ENCODE measurements at places on chromosomes 11 and 22. TPM values are rescaled to one million over a fixed set of nuclear protein-coding genes. Genes with fewer than 3 reads are reported as not detected.
A peak's percentile ranks its signal among the peaks of the same experiment; 100 is the strongest.

Gene PDE2A
- 54.2 TPM for total RNA-seq

Gene DEPDC7
- 2.6 TPM for total RNA-seq

Gene PNPLA2
- 79.4 TPM for total RNA-seq

Gene PLEKHA7
- 8.6 TPM for total RNA-seq

Gene OR4C12
- not detected for total RNA-seq

Gene GAL
- not detected for total RNA-seq

Gene MFRP
- not detected for total RNA-seq

Gene TMEM135
- total RNA-seq, result 19.1 TPM

Gene CEP164
- total RNA-seq, result 26.3 TPM

Gene PARVG
- 18.2 TPM for total RNA-seq

DNA sequence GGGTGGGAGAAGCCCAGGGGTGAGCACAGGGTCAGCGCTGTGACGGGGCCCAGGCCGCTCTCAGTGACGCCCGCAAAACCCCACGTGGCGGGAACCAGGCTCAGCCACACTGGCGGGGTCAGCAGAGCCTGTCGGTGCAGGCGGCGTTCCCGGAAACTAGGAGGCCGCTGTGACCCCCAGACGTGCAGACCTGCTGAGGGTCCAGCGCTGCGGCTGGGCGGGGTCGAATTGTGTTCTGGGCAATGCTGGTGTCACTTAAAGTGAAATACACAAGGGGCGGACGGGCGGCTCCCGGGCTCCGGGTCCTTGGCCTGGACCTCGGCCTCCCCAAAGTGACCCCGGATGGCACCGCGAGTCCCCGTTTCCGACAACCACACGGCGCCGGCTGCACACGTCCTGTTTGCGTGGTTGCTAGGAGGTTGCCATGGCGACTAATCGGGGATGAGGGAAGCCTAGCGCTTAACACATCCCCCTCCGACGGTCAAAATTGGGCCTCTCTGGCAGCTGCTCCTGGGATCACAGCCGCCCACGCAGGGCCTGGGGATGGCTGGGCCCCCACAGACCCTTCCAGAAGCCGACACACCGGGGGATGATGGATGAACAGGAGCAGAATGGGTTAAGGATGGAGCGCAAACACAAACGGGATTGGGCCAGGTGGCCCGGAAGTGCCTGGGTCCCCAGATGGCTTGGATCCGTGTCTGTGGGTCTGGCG lies 81.7 kb upstream of the PRR5 start:
- peaks cover 44% of the 10 kb centered on the region for H3K27me3 ChIP-seq
- peak; percentile 66 for ATAC-seq
- H3K4me1 ChIP-seq, result peaks cover 12% of the 10 kb centered on the region

DNA sequence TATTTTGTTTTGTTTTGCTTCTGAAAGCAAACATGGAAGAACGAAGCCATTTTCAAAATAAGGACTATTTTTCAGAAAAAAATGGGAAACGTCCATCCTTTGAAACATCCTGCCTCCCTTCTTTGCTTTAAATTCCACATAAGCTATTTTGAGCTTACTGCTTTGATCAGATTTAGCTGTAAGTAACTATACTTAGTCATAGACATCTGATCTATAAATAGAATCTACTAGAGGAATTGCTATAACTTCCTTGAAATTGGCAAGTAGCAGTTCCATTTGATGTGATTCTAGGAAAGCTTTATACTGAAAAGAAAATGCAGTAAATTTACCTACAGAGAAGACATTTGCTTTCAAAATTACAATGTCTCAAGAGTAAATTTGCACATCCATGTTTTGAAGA lies 305.8 kb downstream of the TTC28 start:
- ATAC-seq, result no peak
- peaks cover 5% of the 10 kb centered on the region for H3K4me1 ChIP-seq
- H3K36me3 ChIP-seq, result no peaks in the 10 kb centered on the region
- H3K27ac ChIP-seq, result no peak overlapping the region
- H3K4me3 ChIP-seq, result no peak overlapping the region

DNA sequence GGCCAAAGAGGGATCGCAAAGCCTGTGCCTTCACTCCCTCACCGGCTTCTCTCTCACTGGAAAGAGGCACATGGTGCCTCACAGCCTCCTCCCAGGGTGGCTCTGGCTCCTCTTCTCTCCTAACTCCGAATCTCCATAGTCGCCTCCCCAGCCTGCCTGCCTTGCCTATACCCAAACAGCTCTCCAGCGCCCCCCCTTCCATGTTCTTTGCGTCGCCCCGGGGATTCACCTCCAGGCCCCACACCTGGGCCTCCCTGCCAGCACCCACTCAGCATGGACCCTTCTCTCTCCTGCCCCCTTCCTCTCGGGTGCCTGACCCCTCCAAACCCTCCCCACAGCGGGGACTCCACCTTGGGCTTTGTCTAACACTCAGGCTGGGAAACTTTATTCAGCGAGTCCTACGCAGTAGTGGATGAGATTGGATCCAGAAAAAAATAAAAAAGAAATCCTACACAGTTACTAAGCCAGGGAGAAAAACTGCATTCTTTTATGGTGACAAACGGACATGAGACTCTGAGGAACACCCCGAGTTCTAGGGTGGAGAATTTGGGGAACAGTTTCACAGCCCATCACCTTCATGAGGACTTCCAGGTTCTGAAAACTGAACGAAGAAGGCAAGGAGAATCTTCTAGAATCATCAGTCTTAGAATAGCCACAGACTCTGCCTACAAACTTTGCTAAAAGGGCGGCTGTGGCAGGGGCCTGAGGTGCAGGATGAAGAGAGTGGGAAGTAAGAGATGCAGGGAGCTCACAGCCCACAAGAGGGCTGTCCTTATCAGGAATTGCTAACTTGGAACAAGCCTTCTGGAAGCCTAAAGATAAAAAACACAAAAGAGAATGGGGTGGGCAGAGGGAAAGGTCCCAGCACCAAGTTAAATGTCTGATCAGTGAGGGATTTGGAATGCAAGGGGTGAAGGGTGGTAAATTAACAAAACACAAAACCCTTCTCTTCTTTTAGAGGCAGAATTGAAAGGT lies 5.3 kb downstream of the PPM1F start:
- ATAC-seq, result no peak
- H3K27ac ChIP-seq, result peak overlapping the region; percentile 71
- no peak overlapping the region for H3K4me3 ChIP-seq
- H3K27me3 ChIP-seq, result no peaks in the 10 kb centered on the region
- no peaks in the 10 kb centered on the region for H3K36me3 ChIP-seq

GRCh38 chr11:9493492-9493891 lies 32.7 kb downstream of the ZNF143 start:
- H3K36me3 ChIP-seq, result no peaks in the 10 kb centered on the region
- H3K4me3 ChIP-seq, result no peak overlapping the region
- H3K27me3 ChIP-seq, result no peaks in the 10 kb centered on the region

- H3K4me1 ChIP-seq, result no peaks in the 10 kb centered on the region
- ATAC-seq, result no peak
- no peaks in the 10 kb centered on the region for H3K27me3 ChIP-seq
Observed at GRCh38 chr11:35390737-35391682, 28.3 kb downstream of the SLC1A2 start.

- peaks cover 100% of the 10 kb centered on the region for H3K36me3 ChIP-seq
- H3K27me3 ChIP-seq, result no peaks in the 10 kb centered on the region
- H3K27ac ChIP-seq, result no peak overlapping the region
- no peaks in the 10 kb centered on the region for H3K4me1 ChIP-seq
Observed at GRCh38 chr22:19136915-19137314, 5.8 kb downstream of the TSSK2 start.

DNA sequence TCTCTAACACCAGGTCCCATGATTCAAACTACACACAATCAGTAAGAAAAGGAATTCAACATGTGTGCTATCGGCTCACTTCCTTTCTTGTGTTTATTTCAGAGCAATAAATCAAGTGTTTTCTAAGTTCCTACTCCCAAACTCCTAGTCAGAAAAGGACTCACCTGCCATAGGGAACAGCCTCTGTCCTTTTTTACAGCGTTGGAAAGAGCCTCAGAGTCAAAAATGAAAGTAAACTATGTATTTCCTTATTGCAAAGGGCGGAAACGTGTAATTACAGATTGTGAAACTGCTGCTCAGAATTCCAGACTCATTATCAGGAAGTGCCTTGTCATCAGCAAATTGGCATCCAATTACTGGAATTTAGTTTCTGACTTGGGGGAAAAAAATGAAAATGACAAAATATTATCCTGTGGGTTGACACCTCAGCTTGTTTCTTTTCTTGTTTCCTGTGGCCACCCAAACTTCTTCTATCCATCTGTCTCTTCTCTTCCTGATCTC lies at the start of gene CASP4:
CASP4 (minus strand) TSS at position 220 of the 501 bp plus-strand sequence; CDS start at position 171, 49 bp downstream.
- H3K4me3 ChIP-seq, result peak within 1 kb of the TSS; percentile 55
- H3K4me1 ChIP-seq, result no peaks in the 10 kb centered on the region
- no peaks in the 10 kb centered on the region for H3K36me3 ChIP-seq
- peak within 1 kb of the TSS; percentile 80 for H3K27ac ChIP-seq
- ATAC-seq, result peak; percentile 83

DNA sequence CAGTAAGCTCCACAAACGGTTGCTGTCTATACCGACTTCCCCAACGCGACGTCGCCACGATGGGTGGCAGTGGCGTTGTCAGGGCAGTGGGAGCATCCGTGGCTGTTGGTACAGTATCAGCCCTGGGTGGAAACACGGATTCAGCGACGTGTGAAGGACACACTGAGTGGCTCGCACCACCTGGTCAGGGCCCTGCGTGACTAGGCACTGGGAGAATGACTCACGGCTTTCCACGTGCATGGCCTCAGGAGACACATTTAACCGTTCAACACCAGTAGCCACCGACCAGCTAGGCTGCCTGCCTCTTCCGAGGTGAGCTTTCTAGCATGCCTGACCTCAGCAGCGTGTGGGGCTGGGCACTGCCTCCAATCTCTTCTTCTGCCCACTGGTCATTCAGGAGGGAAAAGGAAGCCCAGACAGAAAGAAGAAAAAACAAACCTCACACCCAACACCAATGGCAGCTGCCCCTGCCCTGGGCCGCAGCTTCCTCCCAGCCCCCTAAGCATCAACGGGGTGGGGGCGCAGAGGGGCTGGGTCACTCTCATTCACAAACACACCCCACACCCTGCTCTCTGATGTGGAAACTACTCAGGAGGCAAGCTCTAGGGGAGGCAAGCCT lies 59.0 kb downstream of the MYH9 start:
- H3K27ac ChIP-seq, result peak overlapping the region; percentile 100
- H3K4me1 ChIP-seq, result peaks cover 100% of the 10 kb centered on the region
- peak overlapping the region; percentile 26 for H3K4me3 ChIP-seq
- peak; percentile 13 for ATAC-seq
- H3K36me3 ChIP-seq, result no peaks in the 10 kb centered on the region

DNA sequence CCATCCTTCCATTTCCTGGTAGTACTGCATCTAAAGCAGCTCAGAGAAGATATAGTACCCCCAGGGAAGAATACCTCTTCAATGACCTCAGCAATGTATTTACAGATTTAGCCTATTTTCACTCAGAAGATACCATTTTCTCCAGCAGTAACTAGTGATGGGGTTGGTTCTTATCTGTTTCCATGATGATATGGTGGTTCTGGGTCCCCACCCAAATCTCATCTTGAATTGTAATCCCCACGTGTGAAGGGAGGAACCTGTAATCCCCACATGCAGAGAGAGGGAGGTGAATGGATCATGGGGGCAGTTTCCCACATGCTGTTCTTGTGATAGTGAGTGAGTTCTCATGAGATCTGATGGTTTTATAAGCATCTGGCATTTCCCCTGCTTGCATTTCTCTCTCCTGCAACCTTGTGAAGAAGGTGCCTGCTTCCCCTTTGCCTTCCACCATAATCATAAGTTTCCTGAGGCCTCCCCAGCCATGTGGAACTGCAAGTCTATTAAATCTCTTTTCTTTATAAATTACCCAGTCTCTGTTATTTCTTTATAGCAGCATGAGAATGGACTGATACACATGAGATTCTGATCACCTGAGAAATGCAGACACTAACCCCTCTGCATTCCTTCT lies 139.2 kb downstream of the CCDC81 start:
- no peaks in the 10 kb centered on the region for H3K36me3 ChIP-seq
- no peak overlapping the region for H3K27ac ChIP-seq
- H3K4me3 ChIP-seq, result no peak overlapping the region

DNA sequence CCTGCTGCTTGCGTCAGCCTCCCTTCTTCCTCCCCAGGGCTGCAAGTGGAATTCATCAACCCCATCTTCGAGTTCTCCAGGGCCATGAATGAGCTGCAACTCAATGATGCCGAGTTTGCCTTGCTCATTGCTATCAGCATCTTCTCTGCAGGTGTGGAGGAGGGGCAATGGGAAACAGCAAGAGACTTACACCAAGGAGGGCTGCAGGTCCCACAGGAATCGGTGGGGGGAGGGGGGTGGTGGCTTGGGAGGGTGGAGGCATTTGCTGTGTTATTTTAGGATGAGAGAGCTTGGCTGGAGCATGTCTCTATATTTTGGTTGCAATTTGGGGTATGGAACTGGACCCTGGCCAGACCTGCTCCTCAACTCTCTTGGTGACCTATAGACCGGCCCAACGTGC lies 2.1 kb upstream of the MADD start:
- no peak overlapping the region for H3K4me3 ChIP-seq
- ATAC-seq, result no peak
- H3K4me1 ChIP-seq, result no peaks in the 10 kb centered on the region
- H3K27me3 ChIP-seq, result no peaks in the 10 kb centered on the region
- no peak overlapping the region for H3K27ac ChIP-seq

DNA sequence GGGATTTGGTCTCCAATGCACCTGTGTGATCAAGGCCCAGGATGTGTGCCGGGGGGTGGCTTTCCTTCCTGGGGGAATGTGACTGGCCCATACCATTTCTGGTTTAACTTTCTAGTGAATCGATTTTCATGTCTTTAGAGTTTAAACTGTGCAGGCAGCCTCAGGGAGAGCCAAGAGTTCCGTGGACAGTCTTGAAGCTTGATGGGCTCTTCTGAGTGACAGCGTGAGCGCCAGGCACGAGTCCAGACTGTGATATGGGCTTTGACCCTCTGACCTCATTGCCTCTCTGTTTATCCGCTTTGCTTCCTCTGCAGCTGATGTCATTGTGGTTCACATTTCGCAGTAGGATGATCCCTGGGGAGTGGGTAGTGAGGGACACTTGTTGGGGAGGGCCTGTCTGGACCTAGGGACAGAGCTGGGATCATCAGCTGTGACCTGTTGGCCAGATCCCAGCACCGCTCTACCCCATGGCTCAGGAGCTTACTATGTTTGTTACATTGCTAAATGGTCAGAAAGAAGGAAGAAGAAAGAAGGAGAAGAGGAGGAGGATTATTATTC lies 80.6 kb upstream of the CLDN5 start:
- no peak overlapping the region for H3K27ac ChIP-seq
- H3K4me1 ChIP-seq, result no peaks in the 10 kb centered on the region
- H3K36me3 ChIP-seq, result no peaks in the 10 kb centered on the region
- ATAC-seq, result no peak
- H3K4me3 ChIP-seq, result no peak overlapping the region

GRCh38 chr22:49137206-49137840 lies 690.4 kb downstream of the BRD1 start:
- no peak overlapping the region for H3K27ac ChIP-seq
- no peak overlapping the region for H3K4me3 ChIP-seq
- no peak for ATAC-seq
- no peaks in the 10 kb centered on the region for H3K36me3 ChIP-seq

- no peak overlapping the region for H3K27ac ChIP-seq
- H3K27me3 ChIP-seq, result no peaks in the 10 kb centered on the region
- no peak overlapping the region for H3K4me3 ChIP-seq
- H3K4me1 ChIP-seq, result no peaks in the 10 kb centered on the region
Observed at GRCh38 chr11:2584812-2585565, 114.8 kb downstream of the KCNQ1OT1 start.

Data from gastroesophageal sphincter (tissue), 4 donors.